ENCODE measurements at places on chromosomes 3 and 15.
A peak's percentile ranks its signal among the peaks of the same experiment; 100 is the strongest.

GRCh38 chr3:143302638-143303171 lies 183.1 kb downstream of the CHST2 start:
- DNase-seq = no peak

GRCh38 chr15:83871808-83872559 lies 218.1 kb downstream of the ADAMTSL3 start:
- DNase-seq = no peak

DNA sequence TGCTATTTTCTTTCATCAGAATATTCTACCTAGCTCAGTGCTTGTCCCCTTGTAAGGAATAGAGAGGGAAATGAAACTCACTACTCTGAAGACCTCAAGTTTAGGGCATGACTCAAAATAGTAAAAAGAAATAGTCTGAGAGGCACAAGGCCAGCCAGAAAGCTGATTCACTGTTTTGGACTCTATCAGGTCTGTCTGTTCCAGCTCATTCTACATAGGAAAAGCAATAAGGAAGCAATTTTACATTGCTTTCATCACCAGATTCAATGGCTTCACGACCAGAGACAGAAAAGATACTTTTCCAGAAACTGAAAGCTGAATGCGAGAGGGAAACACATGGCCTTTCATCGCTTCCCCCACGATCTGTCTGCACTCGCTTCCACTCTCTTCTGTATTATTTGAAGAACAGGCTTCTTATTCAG lies 276.0 kb downstream of the GBE1 start:
- DNase-seq = no peak

- peak; percentile 63 for DNase-seq
These were observed 1.3 kb downstream of the TLE3 start for GRCh38 chr15:70096215-70097062.

GRCh38 chr3:138257986-138258385 lies 70.9 kb downstream of the ARMC8 start:
- no peak for DNase-seq
